ENCODE measurements at places on chromosomes 2 and 18.
A peak's percentile ranks its signal among the peaks of the same experiment; 100 is the strongest.

DNA sequence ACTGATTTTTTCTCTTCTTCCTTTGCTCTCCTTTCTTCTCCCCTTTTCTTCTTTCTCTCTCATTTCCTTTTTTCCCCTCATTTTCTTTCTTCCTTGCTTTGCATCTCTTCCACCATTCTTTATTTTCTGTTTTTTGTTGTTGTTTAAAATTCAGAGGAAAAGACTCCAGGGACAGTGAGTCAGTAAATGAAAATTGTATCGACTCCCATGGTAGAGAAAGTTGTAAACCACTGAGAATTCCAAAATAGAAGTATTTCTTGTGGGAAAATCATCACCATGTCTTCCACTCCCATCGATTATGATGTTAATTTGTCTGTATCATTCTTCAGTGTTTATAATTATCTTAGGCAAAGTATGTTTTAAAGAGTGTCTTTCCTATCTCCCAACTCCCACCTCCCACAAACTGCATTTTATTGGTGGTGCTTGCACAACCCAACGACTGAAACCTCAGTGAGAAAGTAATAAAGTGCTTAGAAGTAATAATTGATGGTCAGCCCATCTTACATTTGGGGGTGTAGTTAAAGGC, 134.3 kb downstream of the IRS1 start:
- DNase-seq, result no peak

DNA sequence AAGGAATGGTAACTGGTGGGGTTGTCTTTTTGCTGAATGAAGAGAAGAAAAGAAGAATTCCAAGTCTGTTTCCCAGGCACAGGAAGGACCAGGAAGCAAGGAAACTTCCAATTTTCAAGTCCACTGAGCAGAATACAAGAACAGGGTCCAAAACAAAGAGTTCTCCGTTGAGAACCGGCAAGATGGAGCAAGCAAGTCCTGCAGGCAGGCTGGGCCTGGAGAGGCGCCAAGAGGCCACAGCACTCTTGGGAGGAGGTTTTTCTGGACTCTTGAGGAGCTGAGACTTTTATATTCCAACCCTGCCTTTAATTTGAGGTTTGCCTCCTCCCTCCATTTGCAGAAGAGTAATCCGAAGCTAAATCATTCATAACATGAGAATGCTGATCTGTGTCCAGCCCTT, 224.5 kb downstream of the IKZF2 start:
- DNase-seq, result peak; percentile 20

DNA sequence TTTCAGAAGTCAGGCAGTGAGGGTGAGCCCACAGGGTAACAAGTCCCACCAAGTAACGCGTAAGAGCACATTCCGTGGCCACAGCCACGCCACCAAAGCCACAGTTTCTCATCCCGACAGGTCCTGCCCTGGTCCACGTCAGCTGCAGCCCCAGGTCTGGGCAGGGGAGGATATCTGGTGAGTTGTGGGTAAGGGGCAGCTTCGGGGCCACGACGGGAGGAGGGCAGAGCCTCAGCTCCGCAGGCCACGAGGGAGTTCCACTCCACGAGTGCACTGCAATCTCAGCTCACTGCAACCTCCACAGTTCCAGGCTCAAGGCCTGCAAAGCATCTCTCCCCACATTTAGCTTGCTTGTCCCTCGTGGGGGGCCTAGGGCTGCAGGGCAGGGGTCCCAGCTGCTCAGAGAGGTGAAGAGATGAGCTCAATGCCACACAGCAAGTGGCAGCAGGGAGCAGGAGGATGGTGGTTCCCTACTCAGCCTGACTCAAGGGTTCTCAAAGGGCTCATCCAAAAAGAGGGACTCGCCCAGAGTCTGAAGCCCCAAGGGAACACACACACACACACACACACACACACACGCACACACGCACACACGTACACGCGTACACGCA, 12.5 kb downstream of the SNORC start:
- no peak for DNase-seq

DNA sequence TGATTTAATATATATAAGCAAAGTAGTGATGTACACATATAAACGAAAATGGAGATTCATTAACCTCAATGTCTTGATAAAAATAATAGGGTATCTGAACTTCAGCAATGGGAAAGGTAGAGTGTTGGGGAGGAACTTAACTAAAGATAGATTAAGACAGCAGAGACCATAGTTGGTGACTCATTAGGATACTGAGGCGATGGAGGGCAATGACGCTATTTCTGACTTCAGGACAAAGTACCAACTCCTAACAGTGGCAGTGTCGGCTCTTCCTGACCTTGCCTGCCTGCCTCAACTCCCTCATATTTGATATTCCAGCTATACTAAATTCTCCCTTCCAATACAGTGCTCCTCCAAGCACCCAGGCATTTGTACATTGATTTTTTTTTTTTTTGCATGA, 98.6 kb downstream of the CDH2 start:
- no peak for DNase-seq

DNA sequence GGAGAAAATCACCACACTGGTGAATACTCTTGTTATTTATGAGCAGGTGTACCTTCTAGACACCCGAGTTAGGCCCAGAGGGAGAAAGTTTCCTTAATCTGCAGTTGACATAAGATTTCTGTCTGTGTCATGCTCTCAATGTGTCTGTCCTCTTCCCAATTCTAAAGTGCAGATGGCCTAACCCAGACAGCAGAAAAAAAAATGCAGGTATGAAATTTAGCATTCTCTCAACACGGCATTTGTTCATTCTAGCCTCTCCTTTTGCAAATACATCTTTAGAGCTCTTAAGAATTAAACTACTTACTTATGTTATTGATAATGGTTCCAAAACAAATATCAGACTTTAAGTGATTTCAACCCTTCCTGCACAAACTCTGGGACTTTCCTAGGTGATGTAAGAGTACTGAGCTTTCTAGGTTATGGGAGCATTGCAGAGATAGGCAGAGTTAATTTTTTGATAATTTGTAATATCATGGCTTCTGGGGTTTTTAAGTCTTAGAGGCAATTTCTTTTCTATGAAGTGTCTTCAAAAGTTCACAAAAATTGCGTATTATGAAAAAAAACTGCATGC, 32.9 kb upstream of the ITGB6 start:
- no peak for DNase-seq

- no peak for DNase-seq
Measured at GRCh38 chr2:20818820-20819219, 4.1 kb downstream of the LDAH start.

- DNase-seq, result no peak
Measured at GRCh38 chr18:3441290-3441689, 8.7 kb upstream of the TGIF1 start.

GRCh38 chr2:225010804-225011203, 31.5 kb downstream of the DOCK10 start:
- DNase-seq, result no peak

DNA sequence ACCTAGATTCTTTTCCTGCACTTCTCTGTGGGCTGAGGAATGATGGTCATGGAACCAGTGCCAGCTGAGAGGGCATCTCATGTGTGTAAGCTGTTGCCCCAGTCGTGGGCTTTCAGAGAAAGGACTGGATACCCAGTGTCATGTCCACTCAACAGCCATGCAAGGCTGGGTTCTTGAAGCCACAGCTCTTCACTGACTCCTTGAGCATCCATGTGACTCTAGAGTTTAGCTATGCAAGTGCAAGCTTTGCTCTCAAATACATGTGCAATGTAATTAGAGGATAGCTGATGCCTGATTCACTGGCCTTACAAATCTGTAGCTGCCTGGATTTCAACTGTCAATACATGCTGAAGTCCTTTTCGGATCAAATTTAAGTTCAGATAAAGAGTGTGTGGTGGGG, 46.8 kb upstream of the EML6 start:
- no peak for DNase-seq

- DNase-seq, result no peak
Measured at GRCh38 chr18:3388980-3389379, 61.0 kb upstream of the TGIF1 start.

DNA sequence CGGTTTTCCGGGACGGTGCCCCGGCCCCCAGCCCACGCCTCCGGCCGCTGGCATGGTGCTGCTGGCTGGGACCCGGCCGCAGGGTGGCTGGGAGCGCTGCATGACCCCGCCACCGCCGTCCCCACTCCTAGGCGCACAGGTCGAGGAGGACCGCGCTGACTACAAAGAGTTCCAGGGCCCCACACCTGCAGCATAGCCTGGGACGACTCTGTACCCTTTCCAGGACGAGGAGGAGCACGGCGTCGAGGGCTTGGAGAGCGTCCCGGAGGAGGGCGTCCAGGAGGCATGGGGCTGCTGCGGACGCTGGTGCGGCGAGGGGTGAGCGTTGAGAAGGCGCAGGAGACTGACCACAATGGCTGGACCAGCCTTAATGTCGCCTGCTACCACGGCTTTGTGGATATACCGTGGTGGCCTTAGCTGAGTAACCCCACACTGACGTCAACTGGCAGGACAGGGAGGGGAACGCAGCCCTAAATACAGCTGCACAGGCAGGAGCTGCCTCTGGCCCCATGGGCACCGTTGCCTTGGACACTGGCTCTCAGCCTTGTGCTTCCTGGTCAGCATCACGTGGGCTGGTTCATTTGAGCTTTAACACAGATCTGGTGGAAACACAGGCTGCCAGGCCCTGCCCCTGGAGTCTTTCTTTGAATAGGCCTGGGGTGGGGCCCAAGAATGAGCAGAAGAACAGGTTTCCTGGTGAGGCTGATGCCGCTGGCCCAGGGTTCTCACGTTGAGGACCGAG, 40.9 kb upstream of the TRIM43B start:
- DNase-seq, result no peak

DNA sequence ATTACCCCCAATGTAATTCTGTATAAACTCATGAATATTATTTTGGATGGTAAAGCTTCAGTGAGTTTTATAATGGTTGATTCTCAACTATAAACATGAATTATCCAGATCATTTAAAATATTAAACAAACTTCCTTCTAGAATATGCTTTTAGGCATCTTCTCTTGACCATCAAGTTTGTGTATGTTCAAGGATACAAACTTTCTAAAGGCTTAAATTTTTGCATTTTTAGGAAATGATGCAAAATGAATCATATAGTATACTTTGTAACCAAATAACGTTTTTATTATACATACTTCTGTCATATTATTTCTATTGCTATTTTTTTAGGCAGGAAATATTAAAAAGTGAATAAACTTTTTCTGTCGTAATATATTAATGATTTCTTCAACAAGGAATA, 62.8 kb downstream of the OSBPL6 start:
- no peak for DNase-seq

- no peak for DNase-seq
Measured at GRCh38 chr2:209970271-209970670, 32.2 kb upstream of the RPE start.

DNA sequence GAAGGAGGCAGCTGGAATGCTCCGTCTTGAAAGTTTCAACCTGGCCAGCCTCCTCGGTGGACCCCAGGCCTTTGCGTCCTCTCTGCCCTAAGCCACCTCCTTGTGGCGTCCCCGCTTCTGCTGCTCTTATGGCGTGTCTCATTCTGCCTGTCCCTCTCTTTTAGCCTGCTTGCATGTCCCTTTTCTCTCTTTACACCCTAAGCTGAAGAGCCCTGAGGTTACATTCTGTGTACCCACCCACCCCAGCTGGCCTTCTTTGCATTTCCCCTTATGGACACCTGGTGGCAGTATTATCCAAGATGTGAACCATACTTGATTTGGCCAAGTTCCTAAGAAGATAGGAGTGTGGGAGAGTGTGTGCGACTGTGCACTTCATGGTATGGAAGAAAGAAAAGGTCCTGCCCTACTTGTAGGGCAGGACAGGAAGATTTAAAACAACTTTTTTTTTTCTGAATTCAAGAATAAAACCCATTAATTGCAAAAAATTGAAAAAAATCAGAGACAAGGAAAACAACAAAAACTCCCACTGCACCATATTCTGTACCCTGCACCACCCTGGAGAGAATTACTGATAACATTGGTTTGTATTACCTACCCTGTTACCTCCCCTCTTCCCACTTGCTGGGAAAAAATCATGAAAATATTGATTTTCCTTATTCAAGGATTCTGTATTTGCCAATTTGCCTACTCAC, 77.4 kb downstream of the DYSF start:
- DNase-seq, result peak; percentile 20

All from femur (tissue), 1 donor.